Gastrocnemius medialis (tissue), 4 donors: ENCODE measurements at places on chromosomes 12 and 14. TPM values are rescaled to one million over a fixed set of nuclear protein-coding genes. Genes with fewer than 3 reads are reported as not detected.
A peak's percentile ranks its signal among the peaks of the same experiment; 100 is the strongest.

GRCh38 chr14:75702122-75702521 lies 41.1 kb downstream of the TTLL5 start:
- no peaks in the 10 kb centered on the region for H3K36me3 ChIP-seq
- H3K4me3 ChIP-seq = no peak overlapping the region
- no peak overlapping the region for H3K27ac ChIP-seq
- no peaks in the 10 kb centered on the region for H3K27me3 ChIP-seq
- no peak for DNase-seq

GRCh38 chr14:76778546-76779215 lies 17.4 kb downstream of the VASH1 start:
- H3K4me1 ChIP-seq = peaks cover 9% of the 10 kb centered on the region
- no peak for DNase-seq
- no peaks in the 10 kb centered on the region for H3K27me3 ChIP-seq
- no peaks in the 10 kb centered on the region for H3K36me3 ChIP-seq
- no peak overlapping the region for H3K27ac ChIP-seq

- no peaks in the 10 kb centered on the region for H3K36me3 ChIP-seq
- H3K27ac ChIP-seq = no peak overlapping the region
- no peaks in the 10 kb centered on the region for H3K27me3 ChIP-seq
- H3K4me1 ChIP-seq = no peaks in the 10 kb centered on the region
- DNase-seq = no peak
- H3K4me3 ChIP-seq = no peak overlapping the region
These were observed 67.2 kb upstream of the HMGA2 start for GRCh38 chr12:65756956-65757511.

The SPATS2 gene
- total RNA-seq = 6.9 TPM

DNA sequence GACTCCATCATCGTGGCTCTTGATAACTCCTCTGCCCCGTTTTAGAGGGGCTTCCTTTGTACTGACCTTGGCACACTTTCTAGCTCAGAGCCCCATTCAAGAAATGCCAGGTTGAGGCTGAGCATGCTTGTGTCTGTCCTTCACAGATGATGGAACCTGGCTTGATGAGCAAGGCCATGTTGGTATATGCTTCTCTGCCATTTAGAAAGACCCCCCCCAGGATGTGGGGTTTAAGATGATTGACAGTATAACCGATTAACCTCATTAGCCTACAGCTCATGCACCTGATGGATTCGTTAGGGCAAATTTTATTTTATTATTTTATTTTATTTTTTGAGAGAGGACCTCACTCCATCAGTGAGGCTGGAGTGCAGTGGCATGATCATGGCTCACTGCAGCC lies 21.0 kb downstream of the BATF start:
- no peaks in the 10 kb centered on the region for H3K36me3 ChIP-seq
- H3K4me1 ChIP-seq = peaks cover 7% of the 10 kb centered on the region
- H3K27me3 ChIP-seq = no peaks in the 10 kb centered on the region
- H3K27ac ChIP-seq = peak overlapping the region; percentile 7
- no peak for DNase-seq
- H3K4me3 ChIP-seq = no peak overlapping the region

The ABCD2 gene
- total RNA-seq = 0.07 TPM

The CCDC184 gene
- total RNA-seq = 2.0 TPM

The TAS2R50 gene
- total RNA-seq = not detected

The ENO2 gene
- total RNA-seq = 2.0 TPM

- H3K4me1 ChIP-seq = no peaks in the 10 kb centered on the region
- no peak for DNase-seq
- no peak overlapping the region for H3K27ac ChIP-seq
- H3K27me3 ChIP-seq = no peaks in the 10 kb centered on the region
These were observed 24.1 kb downstream of the DDX47 start for GRCh38 chr12:12837025-12837812.

The PTGER2 gene
- total RNA-seq = 0.78 TPM

GRCh38 chr12:95593266-95593871 lies 42.1 kb upstream of the USP44 start:
- no peak for DNase-seq
- H3K4me1 ChIP-seq = no peaks in the 10 kb centered on the region
- H3K4me3 ChIP-seq = no peak overlapping the region

DNA sequence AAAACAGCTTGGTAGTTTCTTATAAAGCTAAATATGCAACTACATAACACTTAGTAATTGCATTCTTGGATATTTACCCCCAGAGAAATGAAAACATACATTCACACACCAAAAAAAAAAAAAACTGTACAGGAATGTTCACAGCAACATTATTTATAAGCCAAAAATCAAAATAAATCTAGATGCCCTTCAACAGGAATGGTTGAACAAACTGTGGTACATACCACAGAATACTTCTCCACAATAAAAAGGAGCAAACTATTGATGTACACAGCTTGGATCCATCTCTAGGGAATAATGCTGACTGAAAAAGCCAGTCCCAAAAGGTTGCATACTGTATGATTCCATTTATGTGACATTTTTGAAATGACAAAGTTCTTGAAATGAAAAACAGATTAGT lies 62.1 kb upstream of the SLC38A4 start:
- no peak overlapping the region for H3K27ac ChIP-seq
- no peak for DNase-seq
- no peaks in the 10 kb centered on the region for H3K27me3 ChIP-seq

- no peaks in the 10 kb centered on the region for H3K4me1 ChIP-seq
- no peak overlapping the region for H3K4me3 ChIP-seq
- no peaks in the 10 kb centered on the region for H3K27me3 ChIP-seq
- no peak overlapping the region for H3K27ac ChIP-seq
- H3K36me3 ChIP-seq = no peaks in the 10 kb centered on the region
These were observed 39.5 kb downstream of the L2HGDH start for GRCh38 chr14:50272498-50272897.

GRCh38 chr14:34059037-34059924 lies 108.4 kb upstream of the EGLN3 start:
- H3K4me1 ChIP-seq = peaks cover 26% of the 10 kb centered on the region
- no peaks in the 10 kb centered on the region for H3K27me3 ChIP-seq
- peak overlapping the region; percentile 97 for H3K27ac ChIP-seq
- DNase-seq = no peak
- H3K4me3 ChIP-seq = peak overlapping the region; percentile 63
- no peaks in the 10 kb centered on the region for H3K36me3 ChIP-seq

- H3K27ac ChIP-seq = no peak overlapping the region
- no peak overlapping the region for H3K4me3 ChIP-seq
- no peaks in the 10 kb centered on the region for H3K36me3 ChIP-seq
- no peaks in the 10 kb centered on the region for H3K4me1 ChIP-seq
These were observed 793.6 kb downstream of the GALC start for GRCh38 chr14:87199381-87199780.
